ENCODE measurements at places on chromosomes 1 and 21.

DNA sequence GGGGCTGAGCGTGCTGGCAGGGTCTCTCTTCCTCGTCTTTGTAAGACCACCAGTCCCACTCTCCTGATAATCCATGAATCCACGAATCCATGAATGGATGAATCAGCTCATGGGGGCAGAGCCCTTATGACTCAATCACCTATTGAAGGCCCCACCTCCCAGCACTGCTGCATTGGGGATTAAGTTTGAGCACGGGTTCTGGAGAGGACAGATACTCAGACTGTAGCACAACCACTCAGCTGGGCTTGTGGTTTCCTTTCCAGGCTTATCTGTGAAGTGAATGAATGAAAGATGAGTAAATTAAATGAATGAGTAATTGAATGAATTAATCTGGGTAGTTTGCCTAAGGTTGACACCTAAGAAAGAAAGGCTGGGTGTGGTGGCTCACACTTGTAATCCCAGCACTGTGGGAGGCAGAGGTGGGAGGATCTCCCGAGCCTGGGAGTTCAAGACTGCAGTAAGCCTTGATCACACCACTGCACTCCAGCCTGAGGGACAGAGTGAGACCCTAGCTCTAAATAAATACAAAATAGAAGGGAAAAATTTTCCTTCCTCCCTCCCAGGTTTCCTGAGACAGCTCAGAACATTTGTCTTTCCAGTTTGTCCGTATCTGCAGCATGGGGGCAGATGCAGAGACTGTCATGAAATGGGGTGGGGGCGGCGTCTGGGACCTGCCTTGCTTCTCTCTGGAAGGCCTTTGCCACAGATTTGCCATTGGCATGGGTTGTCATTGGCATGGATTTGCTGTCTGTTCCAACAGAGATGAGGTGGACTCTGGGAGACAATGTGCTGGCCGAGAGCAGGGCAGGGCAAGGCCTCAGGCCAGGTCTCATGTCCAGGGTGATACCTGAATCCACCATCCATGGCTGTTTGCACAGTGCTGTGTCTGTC is 187.7 kb upstream of the C1orf174 start:
- DNase-seq, result no peak

DNA sequence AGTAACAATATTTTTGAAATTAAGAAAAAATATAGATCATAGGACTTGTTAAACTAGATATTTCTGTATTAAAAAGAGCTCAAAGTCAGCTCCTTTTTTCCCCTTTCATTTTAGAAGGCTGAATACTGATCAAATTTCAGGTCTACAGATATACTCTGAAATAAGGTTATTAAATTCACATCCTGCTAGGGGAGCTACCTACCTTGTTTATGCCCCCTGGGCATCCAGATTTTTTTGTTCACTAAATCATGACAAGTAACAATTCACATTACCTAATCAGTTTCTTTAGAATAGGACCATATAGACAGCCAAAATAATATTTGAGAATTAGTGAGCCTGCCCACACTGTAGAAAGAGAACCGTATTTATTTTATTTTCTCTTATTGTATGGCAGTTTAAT is 276.2 kb downstream of the USP25 start:
- no peak for DNase-seq

GRCh38 chr1:43484367-43484766 is 30.6 kb upstream of the HYI start:
- no peak for DNase-seq

GRCh38 chr1:18957136-18957521 is 653 bp upstream of the IFFO2 start:
- no peak for DNase-seq

GRCh38 chr21:45540601-45540970 is 1.7 kb downstream of the SLC19A1 start:
- no peak for DNase-seq

GRCh38 chr1:6303397-6304012 is 42.6 kb upstream of the GPR153 start:
- DNase-seq, result no peak

GRCh38 chr21:19321688-19322087 is 918.1 kb upstream of the TMPRSS15 start:
- no peak for DNase-seq

- DNase-seq, result peak; percentile 14
Observed at GRCh38 chr1:152111515-152111968, 3.7 kb downstream of the TCHH start.

DNA sequence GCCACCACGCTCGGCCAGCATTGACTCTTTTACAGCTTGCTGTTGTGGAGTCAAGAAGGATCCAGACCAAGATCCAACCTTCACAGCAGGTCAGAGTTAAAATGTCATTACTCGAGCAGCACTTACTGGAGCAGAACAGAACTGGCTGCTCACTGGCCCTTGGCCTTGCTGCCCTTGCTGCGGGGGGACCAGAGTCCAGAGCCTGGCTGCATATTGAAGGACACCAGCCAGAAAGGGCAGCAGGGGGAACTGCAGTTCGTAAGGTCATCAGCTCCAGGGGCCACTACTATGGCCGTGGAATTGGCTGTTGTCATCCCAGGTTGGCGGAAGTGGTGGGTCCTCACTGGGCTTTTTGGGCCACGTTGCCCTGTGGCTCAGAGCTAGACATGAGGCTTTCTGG is 15.3 kb upstream of the GPR137B start:
- no peak for DNase-seq

GRCh38 chr1:197781968-197782721 is 6.9 kb upstream of the DENND1B start:
- no peak for DNase-seq

DNA sequence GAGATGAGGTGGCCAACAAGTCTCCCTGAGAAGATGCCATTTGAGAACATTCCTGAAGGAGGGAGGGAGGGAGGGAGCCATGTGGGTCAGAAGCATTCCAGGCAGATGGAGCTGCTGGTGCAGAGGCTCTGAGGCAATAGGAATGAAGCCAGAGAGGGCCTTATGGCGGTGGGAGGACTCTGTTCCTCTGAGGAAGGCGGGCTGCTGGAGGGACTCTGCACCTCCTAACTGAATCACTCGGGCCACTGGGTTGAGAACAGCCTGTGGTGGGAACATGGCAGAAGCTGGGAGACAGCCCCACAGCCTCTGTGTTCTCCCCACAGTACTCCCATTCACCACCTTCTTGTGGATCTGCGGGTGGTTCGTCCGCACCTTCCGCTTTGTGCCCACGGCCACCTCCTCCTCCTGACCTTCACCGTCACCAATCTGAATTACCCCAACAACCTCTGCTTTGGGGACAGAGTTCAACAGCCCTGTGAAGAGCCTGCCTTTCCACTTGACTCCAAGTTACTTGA is 2.4 kb upstream of the TMEM125 start:
- no peak for DNase-seq

DNA sequence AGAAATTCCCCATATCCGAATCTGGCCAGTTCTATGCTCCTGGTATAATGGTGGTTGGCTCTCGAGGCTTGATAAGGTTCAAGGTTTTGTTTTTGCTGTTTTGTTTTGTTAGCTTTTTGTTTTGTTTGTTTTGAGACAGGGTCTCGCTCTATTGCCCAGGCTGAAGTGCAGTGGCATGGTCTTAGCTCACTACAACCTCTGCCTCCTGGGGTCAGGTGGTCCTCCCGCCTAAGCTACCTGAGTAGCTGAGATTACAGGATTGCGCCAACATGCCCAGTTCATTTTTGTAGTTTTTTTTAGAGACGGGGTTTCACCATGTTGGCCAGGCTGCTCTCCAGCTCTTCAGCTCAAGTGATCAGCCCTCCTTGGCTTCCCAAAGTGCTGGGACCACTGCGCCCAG is 109.1 kb upstream of the ERRFI1 start:
- DNase-seq, result no peak

DNA sequence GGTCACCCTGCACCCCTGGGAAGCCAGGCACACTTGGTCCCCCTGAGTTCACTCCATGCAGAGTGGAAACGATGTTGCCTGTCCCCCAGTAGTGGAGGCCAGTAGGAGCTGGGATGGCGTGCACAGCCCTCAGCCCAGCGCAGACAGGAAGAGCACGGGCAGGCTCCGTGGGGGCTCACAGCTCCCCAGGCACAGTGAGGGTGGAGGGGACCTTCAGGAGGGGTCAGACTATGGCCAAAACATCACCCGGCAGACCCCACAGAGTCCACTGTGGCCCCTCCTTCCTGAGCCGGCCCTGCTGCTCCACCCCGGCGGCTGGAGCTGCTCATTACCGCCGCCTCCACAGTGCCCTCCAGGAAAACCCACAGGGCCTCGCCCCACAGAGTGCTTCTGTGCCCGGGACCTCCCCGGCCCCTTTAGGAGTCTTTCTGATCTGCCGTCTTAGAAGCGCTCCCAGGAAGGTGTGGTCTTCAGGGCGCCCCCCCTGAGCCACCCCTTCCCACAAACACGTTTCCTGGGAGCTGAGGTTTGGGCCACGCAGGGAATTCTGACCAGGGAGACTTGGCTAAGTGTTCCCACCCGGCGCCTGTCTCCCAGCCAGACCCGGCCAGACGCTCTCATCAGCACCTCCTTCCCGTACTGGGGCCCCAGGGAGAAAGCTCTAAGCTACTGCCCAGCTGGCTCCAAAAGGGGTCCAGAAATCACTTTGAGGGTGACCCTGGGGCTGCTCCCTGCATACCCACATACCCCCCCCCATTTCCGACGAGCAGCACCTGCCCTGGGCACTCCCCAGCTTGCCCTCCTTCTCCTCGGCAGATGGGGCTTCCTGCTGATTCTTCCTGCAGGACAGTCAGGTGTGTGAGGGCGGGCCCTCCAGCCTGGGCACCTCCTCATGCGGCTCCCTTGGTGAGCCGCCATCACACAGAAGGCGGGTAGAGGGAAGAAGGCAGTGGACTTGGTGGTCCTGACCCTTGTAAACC is 38.8 kb downstream of the RIPK4 start:
- no peak for DNase-seq

GRCh38 chr1:45820173-45820572 is 16.8 kb downstream of the MAST2 start:
- DNase-seq, result no peak

DNA sequence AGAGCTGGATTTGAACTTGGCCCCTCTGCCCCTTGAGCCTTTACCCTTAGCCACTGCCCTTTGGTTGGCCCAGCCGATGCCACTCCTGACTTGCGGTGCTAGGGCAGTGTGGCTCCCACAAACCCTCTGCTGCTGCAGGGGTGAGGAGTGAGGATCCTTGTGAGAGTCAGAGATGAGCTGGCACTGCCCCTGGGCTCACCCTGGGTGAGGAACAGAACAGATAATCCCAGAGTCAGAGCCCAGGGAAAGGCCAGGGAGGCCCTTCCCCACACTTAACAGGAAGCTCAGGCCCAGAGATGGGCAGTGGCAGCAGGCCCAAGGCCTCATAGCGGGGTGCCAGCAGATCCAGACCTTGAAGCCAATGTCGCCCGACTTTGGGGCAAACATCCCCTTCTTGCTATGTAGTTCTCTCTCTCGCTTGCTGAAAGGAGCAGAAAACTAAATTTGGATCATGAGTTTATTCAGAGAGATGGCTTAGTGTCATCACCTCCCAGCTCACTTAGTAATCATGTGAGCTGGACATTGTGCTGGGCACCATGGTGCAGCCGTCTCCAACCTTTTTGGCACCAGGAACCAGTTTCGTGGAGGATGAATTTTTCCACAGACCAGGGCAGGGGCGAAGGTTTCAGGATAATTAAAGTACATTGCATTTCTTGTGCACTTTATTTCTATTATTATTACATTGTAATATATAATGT is 81.4 kb downstream of the IGSF21 start:
- DNase-seq, result no peak

GRCh38 chr21:29177800-29178199 is 47.4 kb downstream of the MAP3K7CL start:
- DNase-seq, result no peak

DNA sequence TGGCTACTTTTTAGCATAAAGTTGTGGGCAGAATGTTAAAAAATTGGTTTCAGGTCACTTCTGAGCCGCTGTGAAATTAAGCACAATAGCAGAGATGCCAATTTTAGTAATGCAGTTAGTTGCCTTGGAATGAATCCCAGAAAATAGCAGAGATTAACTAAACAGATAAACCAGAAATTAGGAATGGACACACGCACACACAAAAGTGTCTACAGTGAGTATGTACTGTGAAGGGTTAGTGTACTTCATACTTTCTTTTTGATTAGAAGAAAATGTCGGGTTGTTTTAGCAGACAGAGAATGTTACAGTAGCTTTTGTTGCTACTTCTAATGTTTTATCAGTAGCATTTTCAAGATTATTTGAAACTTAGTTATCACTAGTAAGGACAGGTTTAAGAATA is 106.7 kb downstream of the LEPR start:
- DNase-seq, result peak; percentile 24

DNA sequence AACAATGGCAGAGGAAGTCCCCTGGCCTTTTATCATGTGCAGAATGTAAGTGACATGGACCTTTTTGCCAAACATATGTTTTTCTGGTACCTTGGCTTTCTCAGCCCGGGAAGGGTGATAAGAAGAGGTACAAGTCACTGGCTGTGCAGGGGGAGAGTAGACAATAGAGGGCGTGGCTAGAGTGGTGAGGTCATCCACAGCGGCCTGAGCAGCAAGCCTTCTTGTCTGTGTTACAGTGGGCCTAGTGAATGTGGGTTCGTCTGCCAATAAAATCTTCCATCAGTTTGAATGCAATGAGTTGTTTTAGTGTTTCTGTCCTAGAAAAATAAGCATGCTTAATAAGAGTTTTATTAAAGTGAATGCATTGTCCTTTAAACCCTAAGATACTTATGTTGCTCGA is 59.0 kb upstream of the PGD start:
- no peak for DNase-seq

GRCh38 chr1:203915811-203916210 is 54.4 kb downstream of the SNRPE start:
- no peak for DNase-seq

Data from GM13977 (cell line).